Natural killer cell (primary cell): ENCODE measurements at places on chromosomes 5 and 9.

DNA sequence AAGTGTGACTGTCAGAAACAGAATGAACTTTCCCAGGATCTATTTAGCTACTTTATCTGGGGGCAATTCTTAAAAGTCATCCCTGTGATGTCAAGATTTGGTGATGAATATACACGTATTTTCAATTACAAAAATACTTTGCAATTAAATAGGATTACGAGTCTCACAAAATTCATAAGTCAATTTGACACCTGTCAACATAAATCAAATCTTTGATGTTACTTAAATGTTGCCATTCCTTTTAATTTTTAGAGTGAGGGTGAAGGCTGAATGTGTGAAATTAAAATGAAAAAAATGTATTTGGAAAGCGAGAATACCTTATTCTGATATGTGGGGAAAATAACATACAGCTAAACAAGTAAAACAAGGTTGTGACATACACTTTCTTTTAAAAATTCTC is 202.9 kb downstream of the EPB41L4A start:
- no peak for DNase-seq

GRCh38 chr5:51622161-51622790 is 239.0 kb downstream of the ISL1 start:
- DNase-seq = no peak

GRCh38 chr5:174991847-174992246 is 267.5 kb downstream of the MSX2 start:
- no peak for DNase-seq

GRCh38 chr5:167514461-167514860 is 777.0 kb upstream of the WWC1 start:
- no peak for DNase-seq

- no peak for DNase-seq
These were observed 79.7 kb downstream of the PBX3 start for GRCh38 chr9:125826850-125827249.

DNA sequence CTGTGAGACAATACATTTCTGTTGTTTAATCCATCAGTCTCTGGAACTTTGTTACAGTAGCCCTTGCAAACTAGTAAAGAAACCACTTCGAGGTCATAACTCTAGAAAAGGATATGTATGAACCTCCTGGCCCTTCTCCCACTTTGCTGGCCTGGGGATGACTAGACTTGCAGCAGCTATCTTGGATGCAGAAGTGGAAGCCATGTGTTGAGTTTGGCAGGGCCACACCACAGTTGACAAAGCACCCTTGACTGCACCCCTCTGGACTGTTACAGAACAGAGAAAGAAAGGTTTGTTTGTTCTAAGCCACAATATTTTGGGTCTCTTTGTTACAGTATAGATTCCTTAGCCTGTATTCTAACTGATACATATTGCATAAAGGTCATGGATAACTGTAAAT is 183.2 kb upstream of the TAS2R1 start:
- no peak for DNase-seq

- DNase-seq = no peak
These were observed 301.0 kb downstream of the DOCK8 start for GRCh38 chr9:515665-516064.

DNA sequence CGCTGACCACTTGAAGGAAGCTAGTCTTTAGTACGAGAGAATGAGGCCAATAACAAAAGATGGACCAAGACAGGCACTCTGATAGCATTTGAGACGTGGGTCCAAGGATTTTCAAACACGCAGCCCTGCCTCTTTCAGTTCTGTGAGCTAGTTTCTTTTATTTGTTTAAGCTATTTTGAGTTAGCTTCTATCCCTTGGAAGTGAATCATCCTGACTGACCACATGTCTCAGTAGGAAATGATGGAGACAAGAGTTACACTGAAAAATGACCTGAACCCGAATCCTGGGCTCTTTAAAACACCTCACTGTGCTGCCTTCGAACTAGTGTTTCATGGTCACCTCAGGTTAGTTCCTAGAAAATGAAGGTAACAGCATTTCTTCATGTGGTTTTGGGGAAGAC is 9.9 kb downstream of the TEK start:
- no peak for DNase-seq

GRCh38 chr5:16656561-16657191 is 39.9 kb upstream of the RETREG1 start:
- DNase-seq = no peak

DNA sequence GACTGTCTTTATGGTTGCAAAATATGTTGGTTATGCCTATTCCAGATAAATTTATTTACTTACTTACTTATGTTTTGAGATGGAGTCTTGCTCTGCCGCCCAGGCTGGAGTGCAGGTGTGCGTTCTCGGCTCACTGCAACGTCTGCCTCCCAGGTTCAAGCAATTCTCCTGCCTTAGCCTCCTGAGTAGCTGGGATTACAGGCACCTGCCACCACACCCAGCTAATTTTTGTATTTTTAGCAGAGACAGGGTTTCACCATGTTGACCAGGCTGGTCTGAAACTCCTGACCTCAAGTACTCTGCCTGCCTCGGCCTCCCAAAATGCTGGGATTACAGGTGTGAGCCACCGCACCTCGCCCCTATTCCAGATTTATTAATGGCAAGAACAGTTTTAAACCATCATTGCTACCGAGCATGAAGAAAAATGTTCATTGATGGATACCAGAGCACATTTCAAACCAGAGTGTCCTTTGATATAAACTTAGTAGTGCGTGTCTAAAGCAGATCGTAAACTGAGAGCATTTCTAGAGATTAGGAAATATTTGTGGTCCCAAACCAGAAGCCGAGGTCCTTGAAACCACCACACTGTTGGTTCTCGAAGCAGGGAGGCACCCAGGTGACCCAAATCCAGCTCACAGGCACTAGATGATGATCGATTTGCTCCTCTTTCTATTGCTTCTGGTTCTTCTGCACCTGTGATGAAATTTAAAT is 85.2 kb downstream of the GRAMD2B start:
- no peak for DNase-seq

DNA sequence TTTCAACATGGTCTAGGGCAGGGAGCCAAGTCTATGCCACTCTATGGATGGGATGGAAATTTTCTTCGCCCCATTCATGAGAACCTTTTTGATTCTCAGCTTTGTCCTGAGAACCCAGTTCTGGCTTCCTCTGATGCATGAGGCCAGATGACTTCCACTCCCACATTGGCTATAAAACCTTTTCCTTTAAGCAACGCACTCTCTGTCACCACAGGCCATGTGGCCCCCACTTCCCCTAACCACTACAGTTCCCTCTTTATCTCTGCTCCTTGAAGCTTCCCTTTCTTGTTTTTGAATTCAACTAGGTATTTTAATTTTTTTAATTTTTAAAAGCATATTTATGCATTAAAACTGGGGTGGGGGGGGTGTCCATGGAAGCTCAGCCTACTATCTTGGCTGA is 401.3 kb downstream of the ENC1 start:
- no peak for DNase-seq

DNA sequence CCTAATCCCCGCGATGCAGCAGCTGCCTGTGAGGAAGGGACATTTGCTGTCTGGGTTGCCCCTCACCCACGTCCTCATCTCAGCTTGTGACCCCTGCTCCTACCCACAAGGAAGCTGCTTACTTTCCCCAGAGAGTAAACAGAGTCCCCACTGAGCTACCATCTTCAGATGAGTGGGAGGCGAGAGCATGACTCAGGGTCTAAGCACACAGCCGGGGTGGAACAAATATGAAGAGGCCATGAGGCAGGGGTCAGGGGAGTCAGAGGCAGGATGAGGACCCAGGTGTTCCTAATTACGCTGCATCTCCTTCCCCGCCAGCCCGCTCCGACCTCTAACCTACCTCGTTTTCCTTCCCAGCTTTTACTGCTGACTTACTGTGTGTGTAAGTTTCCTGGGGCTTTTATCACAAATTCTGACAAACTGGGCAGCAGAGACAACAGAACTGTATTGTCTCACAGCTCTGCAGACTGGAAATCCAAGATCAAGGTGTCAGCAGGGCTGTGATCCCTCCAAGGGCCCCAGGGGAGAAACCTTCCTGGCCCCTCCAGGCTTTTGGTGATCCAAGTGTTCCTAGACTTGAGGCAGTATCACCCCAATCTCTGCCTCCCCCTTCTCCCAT is 94.0 kb upstream of the DNAH5 start:
- DNase-seq = no peak

DNA sequence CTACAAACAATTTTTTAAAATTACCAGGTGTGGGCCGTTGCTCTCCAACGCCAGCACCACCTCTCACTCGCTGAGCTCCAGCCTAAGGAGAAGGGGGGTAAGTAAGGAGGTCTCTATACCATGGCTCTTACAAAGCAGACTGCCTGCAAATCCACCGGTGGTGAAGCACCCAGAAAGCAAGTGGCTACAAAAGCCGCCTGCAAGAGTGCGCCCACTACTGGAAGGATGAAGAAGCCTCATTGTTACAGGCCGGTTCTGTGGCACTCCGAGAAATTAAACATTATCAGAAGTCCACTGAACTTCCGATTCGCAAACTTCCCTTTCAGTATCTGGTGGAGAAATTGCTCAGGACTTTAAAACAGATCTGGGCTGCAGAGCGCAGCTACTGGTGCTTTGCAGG is 46.0 kb downstream of the CDO1 start:
- DNase-seq = peak; percentile 6

- DNase-seq = no peak
These were observed 89.7 kb downstream of the ELAVL2 start for GRCh38 chr9:23736293-23736692.

DNA sequence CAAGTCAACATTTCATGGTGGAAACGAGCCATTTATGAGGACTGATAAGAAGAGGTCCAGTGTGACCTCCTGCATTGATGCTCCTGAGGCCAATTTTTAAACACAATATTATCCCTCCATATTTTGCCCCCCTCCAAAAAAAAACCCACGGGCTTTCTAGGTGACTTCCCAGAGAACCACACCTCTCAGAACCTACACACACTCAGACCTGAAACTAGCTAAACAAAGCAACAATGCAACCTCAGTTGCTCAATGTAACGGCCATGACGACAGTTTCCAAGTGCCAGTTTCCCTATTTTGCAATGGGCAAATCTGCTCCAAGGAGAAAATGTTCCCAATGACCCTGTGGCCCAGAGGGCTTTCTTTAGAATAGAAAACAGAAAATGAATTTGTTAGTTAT is 3.5 kb downstream of the NRG2 start:
- DNase-seq = no peak

GRCh38 chr9:127754099-127755060 is 19.3 kb upstream of the TOR2A start:
- no peak for DNase-seq
